ENCODE measurements at places on chromosomes 5 and 9.

- no peak for DNase-seq
- H3K27ac ChIP-seq, result no peak overlapping the region
- no peaks in the 10 kb centered on the region for H3K27me3 ChIP-seq
Observed at GRCh38 chr5:88251048-88251711, 17.5 kb downstream of the TMEM161B start.

GRCh38 chr9:109027176-109027575, 13.9 kb upstream of the CTNNAL1 start:
- no peak overlapping the region for H3K27ac ChIP-seq
- no peaks in the 10 kb centered on the region for H3K27me3 ChIP-seq
- H3K36me3 ChIP-seq, result no peaks in the 10 kb centered on the region
- H3K4me3 ChIP-seq, result no peak overlapping the region
- DNase-seq, result no peak

GRCh38 chr9:14797435-14797834, 74.9 kb upstream of the CER1 start:
- no peak overlapping the region for H3K4me3 ChIP-seq
- no peaks in the 10 kb centered on the region for H3K36me3 ChIP-seq
- DNase-seq, result no peak
- no peaks in the 10 kb centered on the region for H3K27me3 ChIP-seq

GRCh38 chr9:1025131-1025530, 25.0 kb upstream of the DMRT2 start:
- no peak overlapping the region for H3K27ac ChIP-seq
- H3K4me3 ChIP-seq, result no peak overlapping the region
- H3K4me1 ChIP-seq, result no peaks in the 10 kb centered on the region
- H3K36me3 ChIP-seq, result no peaks in the 10 kb centered on the region
- DNase-seq, result no peak
- no peaks in the 10 kb centered on the region for H3K27me3 ChIP-seq

DNA sequence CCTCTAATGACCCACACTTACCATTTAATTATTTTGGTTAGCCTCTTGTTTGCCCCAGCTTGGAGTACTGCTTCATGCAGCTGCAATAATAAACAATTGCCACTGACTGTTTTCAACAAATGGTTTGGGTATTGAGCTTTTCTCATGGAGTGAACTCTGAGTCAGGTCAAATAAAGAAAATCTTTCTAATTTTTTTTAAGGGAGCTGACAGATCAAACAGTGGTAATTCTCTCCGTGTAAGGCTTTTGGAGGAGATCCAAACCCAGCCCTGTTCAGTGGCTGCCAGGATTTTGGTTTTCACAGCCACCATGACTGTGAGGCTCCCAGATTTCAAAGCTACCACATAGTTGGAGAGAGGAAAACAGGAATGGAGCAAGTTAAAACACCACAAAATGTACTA, 110.7 kb upstream of the EFNA5 start:
- H3K27ac ChIP-seq, result no peak overlapping the region
- H3K36me3 ChIP-seq, result no peaks in the 10 kb centered on the region
- no peak for DNase-seq
- no peaks in the 10 kb centered on the region for H3K4me1 ChIP-seq
- no peak overlapping the region for H3K4me3 ChIP-seq
- no peaks in the 10 kb centered on the region for H3K27me3 ChIP-seq

GRCh38 chr5:54904425-54904824, 81.0 kb downstream of the ESM1 start:
- no peaks in the 10 kb centered on the region for H3K36me3 ChIP-seq
- no peaks in the 10 kb centered on the region for H3K27me3 ChIP-seq

- H3K4me1 ChIP-seq, result no peaks in the 10 kb centered on the region
- no peak for DNase-seq
- no peak overlapping the region for H3K27ac ChIP-seq
- H3K4me3 ChIP-seq, result no peak overlapping the region
Observed at GRCh38 chr5:37847978-37848425, 8.2 kb upstream of the GDNF start.

- peaks cover 67% of the 10 kb centered on the region for H3K4me1 ChIP-seq
- H3K27me3 ChIP-seq, result no peaks in the 10 kb centered on the region
- H3K27ac ChIP-seq, result no peak overlapping the region
- H3K4me3 ChIP-seq, result peak overlapping the region; percentile 32
- peak; percentile 61 for DNase-seq
Observed at GRCh38 chr9:76027416-76027815, 136.9 kb downstream of the PCSK5 start.

All from CD8-positive, alpha-beta memory T cell (primary cell).